Smooth muscle cell of bladder (primary cell): ENCODE measurements at places on chromosomes 11 and 22. TPM values are rescaled to one million over a fixed set of nuclear protein-coding genes. Genes with fewer than 3 reads are reported as not detected.

The INS gene
- not detected in 2 replicates for total RNA-seq

The POU2F3 gene
- total RNA-seq = 0.09 TPM in 1 of 2 replicates, not detected in the other

The NRXN2 gene
- 0.57 and 0.74 TPM in 2 replicates for total RNA-seq

The COA4 gene
- total RNA-seq = 76.4 and 88.0 TPM in 2 replicates

The KIF18A gene
- total RNA-seq = 2.6 and 5.5 TPM in 2 replicates

The MMP11 gene
- 9.2 and 19.8 TPM in 2 replicates for total RNA-seq

The TRIM48 gene
- total RNA-seq = not detected in 2 replicates

The TEAD1 gene
- total RNA-seq = 59.0 and 75.5 TPM in 2 replicates

The MPZL3 gene
- 0.28 TPM in 2 replicates for total RNA-seq

The PANX2 gene
- total RNA-seq = 0.85 and 1.0 TPM in 2 replicates

The TRIM44 gene
- 9.0 and 24.4 TPM in 2 replicates for total RNA-seq

The RBMXL2 gene
- not detected in 2 replicates for total RNA-seq

The SCGB1D2 gene
- not detected in 2 replicates for total RNA-seq

The AGBL2 gene
- total RNA-seq = 0.83 and 2.0 TPM in 2 replicates

The ELFN2 gene
- 0.28 and 0.37 TPM in 2 replicates for total RNA-seq

The FXYD6 gene
- total RNA-seq = 0.37 TPM in 1 of 2 replicates, not detected in the other

The IL18 gene
- 5.8 and 9.2 TPM in 2 replicates for total RNA-seq

The NXPE1 gene
- total RNA-seq = 0.09 TPM in 1 of 2 replicates, not detected in the other

The UBQLN3 gene
- total RNA-seq = under 0.01 and 0.14 TPM in 2 replicates

The AP1B1 gene
- total RNA-seq = 42.5 and 51.3 TPM in 2 replicates

The GGT5 gene
- 5.8 and 6.7 TPM in 2 replicates for total RNA-seq

The SPA17 gene
- 10.3 and 12.4 TPM in 2 replicates for total RNA-seq

The RAG2 gene
- not detected in 2 replicates for total RNA-seq

The NPTXR gene
- 0.14 and 0.46 TPM in 2 replicates for total RNA-seq

The INCENP gene
- 5.8 and 7.5 TPM in 2 replicates for total RNA-seq

The CWF19L2 gene
- 8.2 and 10.9 TPM in 2 replicates for total RNA-seq

The APOA5 gene
- total RNA-seq = not detected in 2 replicates

The MS4A2 gene
- total RNA-seq = not detected in 2 replicates

The MRGPRF gene
- total RNA-seq = 29.7 and 29.9 TPM in 2 replicates

The TBX1 gene
- not detected in 2 replicates for total RNA-seq

The KCNQ1OT1 gene
- 4.0 and 4.9 TPM in 2 replicates for total RNA-seq

The SLC1A2 gene
- total RNA-seq = 6.2 and 6.5 TPM in 2 replicates

The P2RX6 gene
- total RNA-seq = 2.6 and 2.8 TPM in 2 replicates

The FGF19 gene
- not detected in 2 replicates for total RNA-seq

The RFPL2 gene
- not detected in 2 replicates for total RNA-seq

The BACE1 gene
- total RNA-seq = 18.1 and 24.4 TPM in 2 replicates

The MIAT gene
- 0.85 and 0.92 TPM in 2 replicates for total RNA-seq

The PRG3 gene
- not detected in 2 replicates for total RNA-seq

The CBY1 gene
- 16.2 and 23.5 TPM in 2 replicates for total RNA-seq
